Stimulated activated CD8-positive, alpha-beta memory T cell treated with anti-CD3 and anti-CD28 coated beads, Interleukin-2, amount 100 ng/mL, for 1 hour (primary cell): ENCODE measurements at places on chromosomes 2 and 18.

DNA sequence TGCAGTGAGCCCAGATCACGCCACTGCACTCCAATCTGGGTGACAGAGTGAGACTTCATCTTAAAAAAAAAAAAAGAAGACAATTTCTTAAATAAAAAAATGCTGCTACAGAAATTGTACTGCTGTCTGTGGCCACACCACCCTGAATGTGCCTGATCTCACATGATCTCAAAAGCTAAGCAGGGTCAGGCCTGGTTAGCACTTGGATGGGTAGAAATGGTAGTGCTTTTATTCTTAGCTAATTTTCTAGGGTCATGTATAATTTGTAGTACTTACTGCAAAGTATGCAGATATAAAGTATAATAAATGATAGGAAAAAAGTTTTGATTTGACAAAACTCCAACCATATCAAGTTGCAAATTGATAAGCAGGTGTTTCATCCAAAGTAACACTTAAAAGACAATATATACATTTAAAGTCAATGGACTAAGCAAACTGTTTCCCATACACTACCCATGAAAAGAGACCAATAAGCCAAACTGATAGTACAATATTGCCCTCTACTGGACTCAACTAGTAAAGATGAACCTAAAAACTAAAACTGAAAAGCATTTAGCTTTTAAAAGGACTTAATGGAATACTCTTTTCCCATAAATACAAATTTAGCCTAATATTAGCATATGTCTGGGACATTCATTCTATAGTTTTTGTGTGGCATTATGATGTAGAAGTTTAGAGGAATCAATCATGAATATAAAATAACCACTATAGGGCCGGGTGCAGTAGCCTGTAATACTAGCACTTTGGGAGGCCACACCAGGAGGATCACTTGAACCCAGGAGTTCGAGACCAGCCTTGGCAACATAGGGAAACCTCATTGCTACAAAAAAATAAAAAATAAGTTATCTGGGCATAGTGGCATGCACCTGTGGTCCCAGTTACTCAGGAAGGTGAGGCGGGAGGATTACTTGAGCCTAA lies 18.6 kb upstream of the PEX13 start:
- DNase-seq: no peak

- DNase-seq: no peak
These were observed 121.8 kb upstream of the SMAD7 start for GRCh38 chr18:49072524-49072934.

- no peak for DNase-seq
These were observed 480.3 kb downstream of the MEIS1 start for GRCh38 chr2:66915237-66915636.

DNA sequence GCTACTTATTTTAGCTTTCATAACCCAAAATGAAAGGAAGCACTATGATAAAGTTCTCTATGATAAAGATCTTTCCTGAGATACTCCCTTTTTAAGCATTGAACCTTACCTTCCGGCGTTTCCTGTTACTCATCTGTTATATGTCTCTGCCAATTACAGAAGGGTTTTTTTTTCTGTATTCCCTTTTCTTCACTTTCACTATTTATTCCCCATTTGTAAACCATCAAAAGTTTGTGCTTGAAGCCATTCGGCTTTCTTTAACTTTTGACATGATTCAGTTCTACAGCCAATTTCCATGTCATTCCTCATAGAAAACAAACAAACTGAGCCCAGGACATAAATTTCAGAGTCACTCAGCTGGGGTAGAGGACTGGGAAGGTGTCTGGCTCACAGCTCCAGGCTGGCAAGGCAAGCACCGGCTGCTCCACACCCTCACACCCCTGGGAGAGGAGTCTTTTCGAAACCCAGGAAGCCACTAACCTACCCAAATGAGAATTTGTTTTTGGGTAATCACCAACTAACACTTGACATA lies 429.4 kb upstream of the TRIB2 start:
- no peak for DNase-seq

DNA sequence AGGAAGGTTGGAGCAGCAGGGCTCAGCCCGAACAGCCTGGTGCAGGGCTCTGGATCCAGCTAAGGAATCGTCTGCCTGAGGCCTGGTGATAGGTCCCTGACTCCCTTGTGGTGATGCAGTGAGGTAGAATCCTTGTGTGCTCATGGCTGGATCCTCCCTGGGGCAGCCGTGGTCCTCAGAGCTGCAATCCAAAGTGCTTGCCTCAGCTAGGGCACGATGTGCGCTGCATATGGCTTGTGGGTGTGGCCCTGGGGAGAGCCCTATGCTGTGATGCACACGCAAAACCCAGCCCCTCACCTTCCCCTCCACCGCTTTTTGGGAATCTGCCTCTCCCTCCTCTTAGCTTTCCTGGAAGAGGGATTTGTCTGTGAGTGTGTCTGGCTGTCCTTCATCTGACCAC lies 142.2 kb downstream of the DYSF start:
- no peak for DNase-seq

- no peak for DNase-seq
These were observed 5.8 kb downstream of the MYCN start for GRCh38 chr2:15945909-15946705.
